ENCODE measurements at places on chromosomes 12 and 14.

- DNase-seq, result no peak
These were observed 106.5 kb downstream of the SAMD4A start for GRCh38 chr14:54673193-54674045.

GRCh38 chr12:109987615-109988014 is 8.6 kb downstream of the GIT2 start:
- DNase-seq, result no peak

DNA sequence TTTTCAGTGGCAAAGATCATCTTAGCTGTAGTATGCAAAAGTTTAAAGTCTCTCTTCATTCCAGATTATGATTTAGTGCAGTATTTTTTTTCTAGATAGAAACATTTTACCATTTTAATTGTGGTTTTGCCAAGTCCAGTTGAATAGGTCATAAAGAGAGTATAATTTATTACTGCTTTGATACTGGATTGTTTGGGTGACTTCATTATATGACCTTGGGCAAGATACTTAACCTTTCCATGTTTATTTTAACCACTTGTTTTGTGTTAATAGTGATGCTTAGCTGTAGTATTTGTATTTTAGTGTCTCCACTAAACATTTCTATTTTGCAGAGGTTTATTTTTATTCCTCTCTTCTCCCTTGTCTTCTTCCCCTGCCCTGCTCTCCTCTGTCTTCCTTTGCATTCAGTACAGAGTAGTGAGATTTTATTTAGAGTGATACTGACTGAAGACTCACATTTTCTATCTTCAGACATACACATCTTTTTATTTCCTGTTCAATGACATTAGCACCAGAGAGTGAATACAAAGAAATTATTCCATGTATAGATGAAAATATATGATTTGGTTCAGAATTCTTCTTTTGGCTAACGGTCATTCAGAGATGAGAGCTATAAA is 215.2 kb downstream of the ERC1 start:
- no peak for DNase-seq

DNA sequence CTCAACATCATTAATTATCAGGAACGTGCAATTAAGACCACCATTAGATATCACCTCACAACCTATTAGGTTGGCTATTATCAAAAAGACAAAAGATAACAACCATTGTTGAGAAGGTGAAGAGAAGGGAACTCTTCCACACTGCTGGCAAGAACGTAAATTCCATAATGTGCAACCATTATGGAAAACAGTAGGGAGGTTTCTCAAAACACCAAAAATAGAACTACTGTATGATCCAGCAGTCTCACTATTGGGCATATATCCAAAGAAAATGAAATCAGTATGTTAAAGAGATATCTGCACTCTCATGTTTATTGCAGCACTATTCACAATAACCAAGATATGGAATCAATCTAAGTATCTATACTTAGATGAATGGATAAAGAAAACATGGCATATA is 51.6 kb upstream of the OR4E1 start:
- DNase-seq, result no peak

DNA sequence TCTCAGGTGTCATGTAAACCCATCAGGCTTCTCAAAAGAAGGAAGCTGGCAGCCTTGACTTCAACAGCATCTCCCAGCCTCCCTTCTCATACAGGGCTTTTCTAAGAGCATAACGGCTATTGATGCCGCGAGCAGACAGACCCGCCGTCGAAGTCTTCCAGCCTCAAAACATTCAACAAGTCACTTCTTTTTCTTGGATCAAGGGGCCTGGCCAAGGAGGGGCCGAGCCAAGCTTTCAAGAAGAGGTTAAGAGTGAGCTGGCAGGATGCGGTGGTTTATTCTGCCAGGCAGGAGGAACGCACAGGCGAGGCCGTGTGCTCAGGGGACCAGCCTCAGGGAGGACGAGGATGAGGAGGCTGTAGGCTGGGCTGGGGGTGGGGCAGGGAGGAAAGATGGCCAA is 102.9 kb upstream of the RFLNA start:
- no peak for DNase-seq

- no peak for DNase-seq
These were observed 19.3 kb downstream of the DAO start for GRCh38 chr12:108899145-108899544.

Measured in activated T-helper 1 cell treated with anti-CD3 and anti-CD28 coated beads, Interleukin-2, amount 50 U/mL, for 16 hours (primary cell).